ENCODE measurements at places on chromosomes 7 and 10.

DNA sequence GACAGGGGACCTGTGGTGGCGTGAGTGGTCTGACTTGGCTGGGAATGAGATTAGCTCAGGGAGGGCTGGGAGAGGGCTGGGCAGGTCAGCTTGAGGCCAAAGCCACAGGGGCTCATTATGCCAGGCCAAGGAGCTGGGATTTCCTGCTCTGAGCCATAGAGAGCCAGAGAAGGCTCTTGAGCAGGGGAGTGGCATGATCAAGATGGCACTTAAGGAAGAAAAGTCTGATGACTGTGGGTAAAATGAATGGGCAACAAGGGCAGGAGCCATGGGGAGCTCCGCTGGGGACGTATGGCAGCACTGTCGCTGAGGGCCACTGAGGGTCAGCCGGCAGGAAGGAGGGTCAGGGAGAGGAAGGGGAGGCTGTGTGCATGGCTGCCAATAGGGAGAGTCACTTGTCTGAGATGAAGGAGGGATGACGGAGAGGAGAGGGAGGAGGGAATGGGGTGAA lies 5.8 kb downstream of the ANTXRL start:
- DNase-seq = no peak

DNA sequence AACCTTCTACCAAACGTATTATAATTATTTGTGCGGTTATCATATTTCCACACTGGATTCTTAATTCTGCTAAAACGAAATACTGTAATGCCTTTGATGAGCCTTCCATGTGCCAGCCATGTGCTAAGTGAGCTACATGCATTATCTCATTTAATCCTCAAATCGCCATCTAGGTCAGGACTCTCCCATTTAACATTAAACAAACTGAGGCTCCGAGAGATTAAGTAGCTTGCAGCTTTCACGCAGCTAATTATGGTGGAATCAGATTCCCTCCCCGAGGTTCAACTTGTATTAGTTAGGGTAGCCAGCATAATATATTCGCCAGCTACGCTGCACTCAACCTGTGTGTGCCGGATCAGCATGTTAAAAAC lies 798 bp upstream of the TSPAN33 start:
- DNase-seq = no peak

DNA sequence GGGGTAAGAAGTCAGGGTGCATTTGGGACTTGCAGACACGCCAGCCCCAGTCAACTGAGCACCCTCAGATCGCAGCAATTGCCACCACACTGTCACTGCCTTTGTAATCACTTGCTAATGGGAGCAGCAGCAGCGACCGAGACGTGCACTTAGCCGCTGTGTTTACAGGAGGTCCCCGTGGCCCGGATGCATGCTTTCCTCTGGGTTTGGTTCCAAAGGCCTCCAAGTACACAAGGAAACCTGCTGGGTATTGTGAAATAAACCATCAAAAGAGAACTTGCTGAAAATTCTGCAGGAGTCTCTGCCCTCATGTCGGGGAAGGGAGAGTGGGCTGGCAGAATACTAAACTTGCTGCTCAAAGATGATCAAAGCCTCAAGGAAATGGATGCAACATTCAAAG lies 341.7 kb downstream of the DNAJB6 start:
- no peak for DNase-seq

DNA sequence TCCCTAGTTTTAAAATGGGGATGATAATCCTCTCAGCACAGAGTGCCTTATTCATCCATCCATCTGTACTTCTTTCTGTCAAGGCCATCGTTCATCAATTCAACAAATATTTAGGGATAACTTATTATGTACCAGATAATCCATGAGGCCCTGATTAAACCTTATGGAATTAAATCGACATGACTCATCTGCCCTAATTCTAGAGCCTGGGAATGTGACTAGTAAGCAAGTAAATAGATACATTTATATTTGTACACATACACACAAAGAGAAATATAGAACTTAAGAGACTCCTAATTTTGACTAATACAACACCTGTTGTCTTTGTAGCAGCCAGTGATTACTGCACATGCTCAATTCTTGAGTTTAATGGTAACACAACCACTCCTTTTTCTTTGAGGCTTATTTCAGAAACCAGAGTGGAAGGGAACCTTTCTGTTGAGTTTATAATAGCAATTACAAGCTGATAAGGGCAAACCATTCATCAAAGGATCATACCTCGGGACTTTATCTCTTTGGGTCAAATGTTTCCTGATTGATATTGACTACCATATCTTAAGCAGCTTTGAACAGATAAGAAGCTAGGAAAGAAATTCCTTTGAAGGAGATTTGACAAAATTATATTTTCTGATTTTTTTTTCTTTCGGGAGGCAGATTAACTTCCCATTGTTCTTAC lies 122.7 kb downstream of the ARID5B start:
- DNase-seq = no peak

DNA sequence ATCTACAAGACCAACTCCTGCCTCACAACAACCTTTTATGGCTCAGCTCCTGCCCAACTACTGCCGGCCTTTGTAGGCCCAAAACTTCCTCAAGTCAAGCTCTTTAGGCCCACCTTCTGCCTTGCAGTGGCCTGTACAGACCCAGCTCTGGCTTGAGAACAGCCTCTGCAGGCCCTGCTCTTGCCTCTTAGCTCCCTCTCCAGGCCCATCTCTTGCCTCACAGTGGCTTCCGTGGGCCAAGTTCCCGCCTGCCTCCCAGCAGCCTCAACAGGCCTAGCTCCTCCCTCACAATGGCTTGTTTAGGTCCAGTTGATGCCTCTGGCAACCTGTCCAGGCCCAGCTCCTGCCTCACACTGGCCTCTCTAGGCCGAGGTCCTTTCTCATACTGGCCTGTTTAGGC lies 32.4 kb upstream of the VKORC1L1 start:
- DNase-seq = peak; percentile 39

DNA sequence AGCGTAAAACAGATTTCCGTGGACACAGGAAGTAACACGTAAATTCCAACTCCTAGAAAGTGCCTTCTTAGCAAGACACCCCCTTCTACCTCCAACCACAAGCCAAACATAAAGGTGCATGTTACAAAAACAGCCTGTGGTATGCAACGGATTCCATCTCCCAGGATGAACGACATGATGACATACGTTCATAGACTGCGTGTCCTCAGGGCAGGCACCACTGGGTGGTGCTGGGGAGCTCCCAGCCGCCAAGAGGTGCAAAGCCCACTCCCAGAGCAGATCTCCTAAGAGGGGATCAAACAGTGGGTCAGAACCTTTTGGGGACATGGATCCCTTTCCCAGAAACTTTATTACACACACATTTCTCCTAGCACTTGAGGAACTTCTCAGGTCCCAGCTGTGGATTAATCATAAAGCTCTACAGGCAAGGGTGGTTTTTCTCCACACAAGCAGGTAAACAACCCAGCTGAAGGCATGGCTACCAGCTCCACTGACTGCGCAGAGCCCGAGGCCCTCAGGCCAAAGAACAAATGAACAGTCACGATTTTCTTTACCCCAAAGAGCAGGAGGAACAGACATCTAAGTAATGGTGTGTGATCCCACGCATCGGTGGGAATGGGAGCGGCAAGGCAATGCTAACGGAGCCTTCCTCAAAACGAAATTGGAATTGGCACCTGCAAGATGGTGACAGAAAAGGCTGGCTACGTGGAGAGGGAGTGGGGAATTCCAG lies 13.8 kb downstream of the PSAP start:
- no peak for DNase-seq

DNA sequence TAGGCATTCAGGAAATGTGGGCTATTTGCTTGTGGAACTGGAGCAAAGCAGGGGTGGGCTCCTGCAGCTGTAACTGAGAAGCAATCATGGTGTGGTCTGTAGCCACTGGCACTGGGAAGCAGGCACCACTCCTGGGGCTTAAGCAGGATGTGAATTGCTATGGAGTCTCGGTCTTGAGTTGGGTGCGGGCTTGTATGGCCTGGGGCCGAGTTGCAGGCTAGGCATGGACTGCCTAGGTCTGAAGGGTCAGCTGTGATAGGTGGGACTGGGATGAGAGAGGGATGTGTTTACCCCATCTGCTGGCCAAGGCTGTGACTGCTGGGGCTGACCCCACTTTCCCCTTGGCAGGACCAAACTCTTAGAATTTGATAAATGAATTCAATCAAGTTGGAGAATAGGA lies 43.0 kb downstream of the ADCY1 start:
- no peak for DNase-seq

DNA sequence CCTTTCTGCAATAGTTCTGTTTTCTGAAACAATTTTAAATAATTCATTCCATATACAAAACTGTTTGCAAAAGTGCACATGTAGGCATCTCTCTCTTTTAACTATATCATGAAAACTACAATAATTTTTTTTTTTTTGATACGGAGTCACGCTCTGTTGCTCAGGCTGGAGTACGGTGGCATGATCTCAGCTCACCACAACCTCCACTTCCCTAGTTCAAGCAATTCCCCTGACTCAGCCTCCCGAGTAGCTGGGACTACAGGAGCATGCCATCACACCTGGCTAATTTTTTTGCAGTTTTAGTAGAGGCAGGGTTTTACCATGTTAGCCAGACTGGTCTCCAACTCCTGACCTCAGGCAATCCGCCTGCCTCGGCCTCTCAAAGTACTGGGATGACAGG lies 44.0 kb upstream of the SEMA3A start:
- no peak for DNase-seq

GRCh38 chr10:102384053-102384452 lies 11.5 kb upstream of the NFKB2 start:
- DNase-seq = no peak

GRCh38 chr10:24944512-24945255 lies 7.7 kb downstream of the PRTFDC1 start:
- DNase-seq = no peak
